AG20443 (cell line): ENCODE measurements at places on chromosomes 5 and 9.

DNA sequence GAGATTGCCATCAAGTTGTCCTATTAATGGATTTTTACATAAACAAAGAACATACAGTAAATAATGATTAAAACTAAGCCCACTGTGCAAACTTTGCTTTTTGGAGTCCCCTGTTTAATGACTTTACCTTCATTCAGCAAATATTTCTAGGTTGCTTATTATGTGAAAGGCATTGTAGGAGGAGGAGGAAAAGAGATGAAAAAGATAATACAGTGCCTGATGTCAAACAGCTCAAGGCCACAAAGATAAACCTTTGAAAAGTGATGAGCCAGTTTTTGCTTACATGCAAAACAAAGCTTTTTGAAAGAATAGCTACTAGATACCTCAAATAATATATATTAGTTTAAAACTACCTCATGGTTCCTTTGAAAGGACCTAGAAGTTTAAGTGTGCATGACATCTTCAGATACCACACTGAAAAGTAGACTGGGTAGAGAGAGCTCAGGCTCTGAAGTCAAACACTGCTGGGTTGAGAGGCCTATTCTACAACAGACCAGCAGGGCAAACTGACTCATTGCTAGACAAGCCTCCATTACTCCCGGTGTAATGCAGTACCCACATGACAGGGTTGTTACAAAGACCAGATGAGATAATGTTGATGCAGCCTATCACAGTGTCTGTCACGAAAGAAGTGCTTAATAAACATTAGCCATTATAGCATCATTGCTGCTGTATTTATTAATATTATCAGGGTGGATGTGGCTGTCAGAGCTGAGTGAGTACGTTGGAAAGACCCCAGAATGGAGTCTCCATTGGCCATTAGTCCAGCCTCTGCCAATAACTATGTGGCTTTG lies 11.8 kb downstream of the DEPDC1B start:
- DNase-seq = peak; percentile 49

DNA sequence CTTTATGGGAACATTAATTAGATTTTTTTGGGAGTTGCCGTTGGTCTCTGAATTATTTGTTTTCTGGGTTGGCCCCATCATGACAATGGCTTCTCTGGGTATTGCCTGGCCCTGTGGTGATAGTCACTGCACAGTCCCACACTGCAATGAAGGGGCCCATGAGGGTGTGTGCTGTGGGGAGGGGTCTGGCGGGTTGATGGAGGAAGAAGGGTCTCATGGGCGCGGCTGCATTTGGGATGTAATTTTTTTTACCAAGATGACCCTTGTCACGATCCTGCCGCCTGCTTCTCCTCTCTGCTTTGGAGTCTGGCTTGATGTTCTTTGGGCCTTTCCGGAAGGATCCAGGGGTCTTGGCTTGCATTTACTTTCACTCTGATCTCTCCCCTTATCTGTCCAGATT lies 44.1 kb downstream of the WNK2 start:
- no peak for DNase-seq

DNA sequence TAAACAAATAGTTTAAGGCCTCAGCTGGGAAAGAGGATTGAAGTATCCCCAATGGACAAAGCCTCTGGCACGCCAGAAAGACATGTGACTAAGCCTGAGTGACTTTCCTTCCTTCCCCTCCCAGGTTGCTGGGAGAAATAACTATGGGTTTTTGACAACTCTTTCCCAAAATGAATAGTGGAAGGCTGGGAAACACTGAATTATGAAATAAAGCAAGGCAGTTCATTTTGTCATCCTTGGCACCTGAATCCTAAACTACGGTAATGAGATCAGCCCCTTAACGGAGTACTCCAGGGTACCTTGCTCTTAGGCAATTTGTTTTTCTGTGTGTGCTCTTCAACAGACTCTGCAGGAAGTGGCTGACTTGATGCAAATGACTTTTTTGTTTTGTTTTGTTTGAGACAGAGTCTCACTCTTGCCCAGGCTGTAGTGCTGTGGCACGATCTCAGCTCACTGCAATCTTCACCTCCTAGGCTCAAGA lies 75.2 kb downstream of the LMNB1 start:
- peak; percentile 26 for DNase-seq

- no peak for DNase-seq
Measured at GRCh38 chr9:36264896-36265295, 6.6 kb upstream of the GNE start.

DNA sequence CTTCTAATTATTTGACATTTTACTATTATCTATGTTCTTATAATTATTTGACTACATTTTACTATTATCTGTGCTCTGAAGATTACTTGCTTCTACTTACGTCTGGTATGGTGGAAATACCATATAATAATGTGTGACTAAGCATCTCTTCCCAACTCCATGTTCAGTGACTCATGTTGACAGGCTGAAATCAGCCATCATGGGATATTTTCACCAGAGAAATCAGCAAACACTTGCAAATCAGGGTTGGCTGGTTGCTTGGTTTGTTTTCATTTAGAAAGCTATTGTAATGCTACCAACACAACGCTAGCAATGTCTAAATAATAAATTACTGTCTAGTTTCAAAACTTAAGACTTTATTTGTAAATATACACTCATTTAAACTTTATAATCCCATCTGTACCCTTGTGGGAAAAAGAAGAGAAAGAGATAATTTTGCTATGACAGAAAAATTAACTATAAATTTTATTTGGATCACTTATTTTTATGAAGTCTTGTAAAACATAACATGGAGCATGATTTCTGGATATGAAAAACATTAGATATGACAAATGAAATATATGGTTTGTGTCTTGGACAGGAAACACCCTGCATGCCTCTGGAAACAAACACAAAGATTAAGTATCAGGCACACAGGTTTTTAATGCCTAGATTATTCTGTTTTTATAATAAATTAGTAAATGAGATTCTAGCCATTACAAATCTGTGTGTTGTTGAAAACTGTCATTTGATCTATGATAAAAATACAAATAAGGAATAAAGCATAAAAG lies 337.6 kb downstream of the BNC2 start:
- no peak for DNase-seq

GRCh38 chr9:78490231-78490630 lies 193.3 kb downstream of the PSAT1 start:
- no peak for DNase-seq

GRCh38 chr5:98454407-98454806 lies 319.1 kb upstream of the RGMB start:
- DNase-seq = peak; percentile 10
